Hippocampal formation (tissue), 2 donors: ENCODE measurements at places on chromosomes 1 and 21.

GRCh38 chr21:40404396-40404800 is 442.6 kb downstream of the DSCAM start:
- DNase-seq = no peak

GRCh38 chr1:24126018-24126671 is 14.2 kb upstream of the MYOM3 start:
- no peak for DNase-seq

DNA sequence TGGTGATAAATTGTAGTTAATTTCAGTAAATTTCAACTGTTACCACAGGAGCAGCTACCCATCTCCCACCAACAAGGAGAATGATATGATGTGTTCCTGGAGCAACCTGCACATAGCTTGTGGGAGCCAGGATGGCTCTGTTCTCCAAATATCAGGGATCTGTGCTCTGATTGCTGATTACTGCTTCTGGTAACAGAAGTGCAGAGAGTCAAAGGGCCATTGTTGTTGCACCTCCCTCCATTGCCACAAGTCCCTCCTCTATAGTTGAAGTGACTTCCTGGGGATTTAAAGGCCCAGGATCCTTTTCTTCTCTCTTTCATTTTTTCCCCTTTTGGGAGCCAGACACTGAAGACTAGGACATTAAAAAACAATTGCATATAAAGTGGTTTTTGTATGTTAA is 51.6 kb upstream of the HPDL start:
- peak; percentile 14 for DNase-seq

DNA sequence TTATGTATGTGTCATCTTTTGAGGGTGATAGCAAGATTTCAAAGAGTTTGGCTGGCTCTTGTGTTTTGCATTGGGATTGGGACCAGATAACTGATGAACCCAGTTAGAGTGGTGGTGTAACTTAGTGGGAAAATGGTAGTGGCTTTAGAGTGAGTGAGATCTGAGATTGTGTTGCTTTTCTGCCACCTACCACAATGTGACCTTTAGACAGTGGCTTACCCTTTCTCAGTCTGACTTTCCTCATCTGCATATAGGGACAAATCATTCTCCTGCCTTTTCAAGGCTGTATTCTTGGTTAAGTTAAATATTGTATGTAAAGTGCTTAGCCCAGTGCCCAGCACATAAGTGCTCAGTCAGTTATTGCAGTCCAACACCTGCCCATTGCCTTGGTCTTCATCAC is 31.3 kb downstream of the CENPF start:
- DNase-seq = no peak

GRCh38 chr1:107724648-107725047 is 240.3 kb downstream of the VAV3 start:
- no peak for DNase-seq

- DNase-seq = no peak
These were observed 46.9 kb upstream of the IFNLR1 start for GRCh38 chr1:24233684-24234600.

DNA sequence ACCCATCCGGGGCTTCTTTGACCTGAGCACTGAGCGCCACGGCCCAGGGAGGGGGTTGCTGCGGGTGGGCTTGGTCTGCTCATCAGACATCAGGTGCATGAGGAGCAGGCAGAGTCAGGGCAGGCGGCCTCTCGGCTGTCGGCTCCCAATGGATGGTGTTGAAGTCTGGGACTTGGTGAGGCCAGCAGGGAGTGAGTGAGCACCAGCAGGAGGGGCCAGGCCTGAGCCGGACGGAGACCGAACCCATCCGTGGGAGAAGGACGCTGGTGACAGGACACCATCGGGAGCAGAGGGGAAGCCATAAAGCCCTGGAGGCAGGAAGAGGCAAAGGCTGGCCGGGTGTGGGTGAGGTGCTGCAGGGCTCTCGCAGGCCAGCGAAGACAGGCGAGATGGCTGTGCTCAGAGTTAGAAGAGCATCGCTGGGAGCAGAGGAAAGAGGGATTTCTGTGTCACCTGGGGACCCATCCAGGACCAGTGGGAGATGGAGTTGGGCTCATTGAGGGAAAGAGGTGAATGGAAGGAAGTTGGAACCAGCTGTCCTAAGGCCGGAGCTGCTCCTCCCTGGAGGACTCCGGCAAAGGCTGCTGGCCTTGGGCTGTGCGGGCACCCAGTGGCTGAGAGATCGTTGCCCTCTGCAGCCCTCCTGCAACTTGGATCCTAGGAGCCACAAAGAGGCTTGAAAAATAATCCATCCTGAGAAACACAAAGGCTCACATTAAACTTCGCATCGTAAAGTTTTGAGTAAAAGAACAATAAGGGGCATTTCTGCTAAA is 49.9 kb downstream of the PDE9A start:
- no peak for DNase-seq
